MM.1S (cell line): ENCODE measurements at places on chromosomes 4 and X.
A peak's percentile ranks its signal among the peaks of the same experiment; 100 is the strongest.

DNA sequence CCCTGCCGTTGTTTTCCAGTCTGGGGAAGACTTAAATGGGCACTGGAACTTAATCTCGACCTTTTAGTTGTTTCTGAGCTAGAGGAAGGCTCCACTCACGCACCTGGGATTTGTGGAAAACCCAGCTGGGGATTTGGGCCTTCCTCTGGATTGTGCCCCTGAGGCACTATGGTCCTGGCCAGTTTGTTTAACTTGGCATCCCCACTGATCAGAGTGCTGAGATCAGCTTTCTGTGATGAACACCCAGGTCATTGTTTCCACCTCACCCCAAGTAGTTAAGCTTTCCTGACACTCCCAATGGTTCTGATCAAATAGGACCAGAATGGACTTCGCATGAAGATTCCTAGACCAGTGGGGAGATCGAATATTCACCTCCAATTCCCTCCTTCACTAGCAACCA is 20.5 kb upstream of the NAP1L5 start:
- no peak overlapping the region for H3K4me3 ChIP-seq
- H3K27ac ChIP-seq = no peak overlapping the region
- no peaks in the 10 kb centered on the region for H3K36me3 ChIP-seq
- no peaks in the 10 kb centered on the region for H3K4me1 ChIP-seq
- DNase-seq = no peak
- H3K27me3 ChIP-seq = no peaks in the 10 kb centered on the region

GRCh38 chr4:19329077-19329476 is 922.6 kb upstream of the SLIT2 start:
- no peaks in the 10 kb centered on the region for H3K27me3 ChIP-seq
- no peak overlapping the region for H3K4me3 ChIP-seq
- no peaks in the 10 kb centered on the region for H3K36me3 ChIP-seq
- DNase-seq = no peak
- H3K27ac ChIP-seq = no peak overlapping the region
- H3K4me1 ChIP-seq = no peaks in the 10 kb centered on the region

DNA sequence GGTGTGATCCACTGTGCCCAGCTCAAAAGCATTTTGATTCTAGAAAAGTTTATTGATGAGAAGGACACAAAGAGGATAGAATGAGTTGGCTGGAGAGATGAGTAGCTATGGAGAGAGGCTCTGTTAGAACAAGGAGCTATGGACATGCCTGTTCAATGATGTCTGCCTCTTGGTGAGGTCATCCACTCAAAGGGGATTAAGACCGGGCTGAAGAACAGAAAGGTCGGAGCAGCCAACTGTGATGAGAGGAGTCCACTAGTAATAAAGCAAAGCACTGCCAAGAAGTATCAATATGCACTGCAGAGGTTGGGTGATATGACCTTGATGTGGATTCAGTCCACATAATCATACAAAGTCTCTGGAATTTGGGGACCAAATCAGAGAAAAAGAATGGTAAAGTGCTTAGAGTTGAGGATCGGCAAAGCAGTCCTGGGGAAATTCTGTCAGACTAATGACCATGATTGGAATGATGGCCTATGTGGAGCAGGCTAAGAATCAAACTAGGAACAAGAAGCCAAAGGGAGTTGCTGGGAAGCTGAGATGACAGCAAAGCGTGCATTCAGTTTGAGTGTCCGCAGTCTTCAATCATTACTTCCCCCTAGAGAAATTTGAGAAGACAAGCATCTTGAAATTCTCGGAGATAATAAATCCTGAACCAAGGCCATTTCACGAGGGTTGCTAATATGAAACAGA is 55.7 kb upstream of the MMAA start:
- no peak overlapping the region for H3K27ac ChIP-seq
- H3K27me3 ChIP-seq = no peaks in the 10 kb centered on the region
- H3K4me1 ChIP-seq = peaks cover 7% of the 10 kb centered on the region

DNA sequence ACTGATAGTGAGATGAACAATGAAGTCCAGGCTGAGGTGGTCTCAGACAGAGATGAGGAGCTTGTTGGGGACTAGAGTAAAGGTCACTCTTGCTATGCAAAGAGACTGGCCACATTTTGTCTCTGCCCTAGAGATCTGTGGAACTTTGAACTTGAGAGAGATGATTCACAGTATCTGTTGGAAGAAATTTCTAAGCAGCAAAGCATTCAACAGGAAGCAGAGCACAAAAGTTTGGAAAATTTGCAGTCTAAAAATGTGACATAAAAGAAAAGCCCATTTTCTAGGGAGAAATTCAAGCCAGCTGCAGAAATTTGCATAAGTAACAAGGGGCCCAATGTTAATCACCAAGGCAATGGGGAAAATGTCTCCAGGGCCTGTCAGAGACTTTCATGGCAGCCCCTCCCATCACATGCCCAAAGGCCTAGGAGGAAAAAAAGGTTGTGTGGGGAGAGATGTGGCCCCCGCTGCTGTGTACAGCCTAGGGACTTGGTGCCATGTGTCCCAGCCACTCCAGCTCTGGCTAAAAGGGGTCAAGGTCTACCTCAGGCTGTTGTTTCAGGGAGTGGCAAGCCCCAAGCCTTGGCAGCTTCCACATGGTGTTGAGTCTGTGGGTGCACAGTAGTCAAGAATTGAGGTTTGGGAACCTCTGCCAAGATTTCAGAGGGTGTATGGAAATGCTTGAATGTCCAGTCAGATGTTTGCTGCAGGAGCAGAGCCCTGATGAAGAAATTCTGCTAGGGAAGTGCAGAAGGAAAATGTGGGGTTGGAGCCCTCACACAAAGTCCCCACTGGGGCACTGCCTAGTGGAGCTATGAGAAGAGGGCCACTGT is 262.8 kb downstream of the DKK2 start:
- no peak for DNase-seq
- no peak overlapping the region for H3K4me3 ChIP-seq
- no peaks in the 10 kb centered on the region for H3K27me3 ChIP-seq
- H3K4me1 ChIP-seq = no peaks in the 10 kb centered on the region

DNA sequence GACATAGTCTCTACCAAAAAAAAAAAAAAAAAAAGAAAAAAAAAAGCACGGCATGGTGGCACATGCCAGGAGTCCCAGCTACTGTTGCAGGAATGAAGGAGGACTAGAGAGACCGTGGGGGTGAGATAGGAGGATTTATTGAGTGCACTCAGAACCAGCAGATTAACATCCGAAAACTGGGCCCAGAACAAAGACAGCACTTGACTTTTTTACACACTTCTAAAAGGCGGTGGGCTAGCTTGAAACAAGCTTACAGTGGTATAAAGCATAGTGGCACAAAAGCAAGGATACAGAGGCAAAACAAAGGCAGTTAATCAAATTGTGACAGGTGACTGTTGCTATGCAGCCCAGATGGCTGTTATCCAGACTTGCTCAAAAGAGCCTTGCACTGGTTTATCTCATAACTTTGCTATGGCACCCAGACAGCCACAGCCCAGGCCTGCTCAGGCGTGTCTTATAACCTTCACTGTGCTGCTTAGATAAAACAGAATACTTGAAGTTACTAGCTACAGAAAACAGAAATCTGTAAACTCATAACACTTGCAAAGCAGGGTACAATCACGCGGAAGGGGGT is 9.9 kb upstream of the PI4K2B start:
- H3K4me3 ChIP-seq = no peak overlapping the region
- DNase-seq = no peak
- no peaks in the 10 kb centered on the region for H3K27me3 ChIP-seq
- no peaks in the 10 kb centered on the region for H3K36me3 ChIP-seq
- H3K4me1 ChIP-seq = no peaks in the 10 kb centered on the region
- no peak overlapping the region for H3K27ac ChIP-seq

- H3K27ac ChIP-seq = no peak overlapping the region
- no peak for DNase-seq
- no peaks in the 10 kb centered on the region for H3K36me3 ChIP-seq
- H3K27me3 ChIP-seq = no peaks in the 10 kb centered on the region
- no peak overlapping the region for H3K4me3 ChIP-seq
Observed at GRCh38 chr4:113117358-113117702, 67.9 kb downstream of the ANK2 start.

GRCh38 chrX:46617906-46618305 is 44.3 kb downstream of the CHST7 start:
- no peaks in the 10 kb centered on the region for H3K36me3 ChIP-seq
- no peak overlapping the region for H3K27ac ChIP-seq
- no peaks in the 10 kb centered on the region for H3K27me3 ChIP-seq
- H3K4me1 ChIP-seq = no peaks in the 10 kb centered on the region

- no peak for DNase-seq
- H3K27ac ChIP-seq = peak overlapping the region; percentile 98; the same call in 1 of the 2 replicates
- peak overlapping the region; percentile 75 for H3K4me3 ChIP-seq
Observed at GRCh38 chrX:123859409-123859845, 426 bp upstream of the XIAP start.

GRCh38 chr4:177569434-177569833 is 127.2 kb upstream of the AGA start:
- H3K36me3 ChIP-seq = no peaks in the 10 kb centered on the region
- DNase-seq = no peak
- H3K27ac ChIP-seq = no peak overlapping the region
- no peak overlapping the region for H3K4me3 ChIP-seq
- H3K4me1 ChIP-seq = no peaks in the 10 kb centered on the region
- H3K27me3 ChIP-seq = no peaks in the 10 kb centered on the region

- no peak overlapping the region for H3K4me3 ChIP-seq
- no peak for DNase-seq
- no peaks in the 10 kb centered on the region for H3K36me3 ChIP-seq
- no peak overlapping the region for H3K27ac ChIP-seq
- no peaks in the 10 kb centered on the region for H3K27me3 ChIP-seq
Observed at GRCh38 chr4:46445710-46446314, 55.9 kb upstream of the GABRA2 start.

GRCh38 chrX:147917700-147918695 is 6.3 kb downstream of the FMR1 start:
- no peak overlapping the region for H3K27ac ChIP-seq
- no peak overlapping the region for H3K4me3 ChIP-seq
- H3K36me3 ChIP-seq = no peaks in the 10 kb centered on the region
- no peak for DNase-seq

GRCh38 chr4:99462875-99463464 is 27.8 kb upstream of the ADH7 start:
- H3K4me1 ChIP-seq = no peaks in the 10 kb centered on the region
- H3K4me3 ChIP-seq = no peak overlapping the region
- no peaks in the 10 kb centered on the region for H3K36me3 ChIP-seq
- H3K27me3 ChIP-seq = no peaks in the 10 kb centered on the region

- DNase-seq = no peak
- H3K4me1 ChIP-seq = no peaks in the 10 kb centered on the region
- no peak overlapping the region for H3K27ac ChIP-seq
- no peaks in the 10 kb centered on the region for H3K27me3 ChIP-seq
- H3K4me3 ChIP-seq = no peak overlapping the region
- H3K36me3 ChIP-seq = no peaks in the 10 kb centered on the region
Observed at GRCh38 chr4:38013461-38014366, 53.5 kb downstream of the PTTG2 start.

GRCh38 chrX:15946783-15947580 is 92.4 kb upstream of the AP1S2 start:
- H3K36me3 ChIP-seq = no peaks in the 10 kb centered on the region
- no peaks in the 10 kb centered on the region for H3K27me3 ChIP-seq
- no peak overlapping the region for H3K27ac ChIP-seq
- DNase-seq = no peak
- no peaks in the 10 kb centered on the region for H3K4me1 ChIP-seq
- H3K4me3 ChIP-seq = no peak overlapping the region

- peaks cover 12% of the 10 kb centered on the region for H3K4me1 ChIP-seq
- H3K4me3 ChIP-seq = no peak overlapping the region
- H3K27me3 ChIP-seq = peaks cover 26% of the 10 kb centered on the region
- no peak for DNase-seq
- H3K27ac ChIP-seq = no peak overlapping the region
Observed at GRCh38 chr4:8195841-8196458, 3.1 kb upstream of the SH3TC1 start.

DNA sequence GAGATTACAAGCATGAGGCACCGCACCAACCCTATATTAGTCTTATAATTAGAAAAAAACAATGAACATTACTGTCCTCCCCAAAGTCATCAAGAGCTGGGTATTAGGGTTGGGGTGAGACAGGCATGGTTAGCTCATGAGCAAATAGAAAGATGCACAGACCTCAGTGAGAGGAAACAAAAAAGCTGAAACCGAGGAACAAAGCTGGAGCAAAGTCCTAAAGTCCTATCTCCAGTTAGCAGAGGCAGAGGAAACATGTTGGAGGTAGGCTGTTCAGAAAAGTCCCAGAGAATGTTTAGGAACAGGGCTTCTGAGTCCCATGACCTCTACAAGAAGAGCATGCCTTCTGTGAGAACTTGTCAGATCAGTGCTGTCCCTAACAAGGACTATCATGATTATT is 4.6 kb upstream of the PCYT1B start:
- DNase-seq = no peak
- no peak overlapping the region for H3K4me3 ChIP-seq
- H3K27me3 ChIP-seq = no peaks in the 10 kb centered on the region
- no peaks in the 10 kb centered on the region for H3K36me3 ChIP-seq
- H3K4me1 ChIP-seq = peaks cover 3% of the 10 kb centered on the region; the same call in 1 of the 2 replicates

- no peak overlapping the region for H3K27ac ChIP-seq
- peaks cover 11% of the 10 kb centered on the region; the same call in 1 of the 2 replicates for H3K4me1 ChIP-seq
- no peaks in the 10 kb centered on the region for H3K27me3 ChIP-seq
- no peaks in the 10 kb centered on the region for H3K36me3 ChIP-seq
Observed at GRCh38 chr4:94534401-94535312, 82.9 kb downstream of the PDLIM5 start.

DNA sequence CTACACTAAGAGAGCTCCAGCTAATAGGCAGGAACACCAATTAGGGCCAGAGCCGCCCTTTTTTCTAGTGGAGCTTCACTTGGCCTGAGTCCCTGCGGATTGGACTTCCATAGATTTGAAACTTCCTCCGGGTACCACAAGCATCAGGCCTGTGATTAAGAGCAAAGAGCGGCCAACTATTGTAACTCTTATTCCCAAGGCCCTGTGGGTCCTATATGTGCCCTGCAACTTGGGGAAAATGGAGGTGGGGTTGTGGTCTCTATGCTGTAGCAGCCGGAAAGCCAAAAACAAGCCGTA is at the start of gene NCBP2L:
NCBP2L (plus strand) TSS at position 198 of the 297 bp plus-strand sequence. CDS start 16,488 bp downstream, outside the sequence.
- DNase-seq = no peak
- no peaks in the 10 kb centered on the region for H3K27me3 ChIP-seq
- H3K4me1 ChIP-seq = 0 out of 2 replicates have a peak, but pooled peaks cover 3% of the 10 kb centered on the region
- no peak within 1 kb of the TSS for H3K27ac ChIP-seq

- no peak for DNase-seq
- no peak overlapping the region for H3K27ac ChIP-seq
- H3K4me3 ChIP-seq = no peak overlapping the region
- H3K36me3 ChIP-seq = no peaks in the 10 kb centered on the region
- H3K4me1 ChIP-seq = no peaks in the 10 kb centered on the region
Observed at GRCh38 chr4:127936974-127937373, 28.0 kb downstream of the MFSD8 start.

DNA sequence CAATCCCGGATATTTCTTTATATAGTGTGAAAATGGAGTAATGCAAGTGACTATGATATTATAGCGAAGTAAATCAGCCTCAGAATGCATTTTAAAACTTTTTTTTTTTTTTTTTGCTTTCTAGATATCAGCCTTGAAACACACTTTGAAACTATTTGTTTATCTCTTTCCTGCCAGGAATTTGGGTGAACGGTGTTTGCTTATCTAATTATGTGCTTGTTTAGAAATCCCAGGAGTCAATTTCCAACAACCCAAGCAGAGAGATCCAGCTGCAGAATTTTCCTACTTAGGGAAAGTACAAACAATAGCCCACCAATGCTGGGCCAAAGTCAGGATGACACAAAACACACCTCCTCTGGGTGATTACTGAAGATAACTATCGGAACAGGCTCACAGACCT is 958.8 kb downstream of the PCDH18 start:
- no peak for DNase-seq
- no peaks in the 10 kb centered on the region for H3K27me3 ChIP-seq
- H3K27ac ChIP-seq = no peak overlapping the region
